ENCODE measurements at places on chromosomes 16 and 17.

GRCh38 chr17:29155966-29156338, 24.2 kb downstream of the MYO18A start:
- peaks cover 59% of the 10 kb centered on the region for H3K4me1 ChIP-seq
- peak overlapping the region; percentile 91 for H3K27ac ChIP-seq
- H3K4me3 ChIP-seq: no peak overlapping the region

GRCh38 chr16:22053921-22054341, 38.4 kb upstream of the VWA3A start:
- DNase-seq: no peak
- H3K27me3 ChIP-seq: no peaks in the 10 kb centered on the region
- peaks cover 28% of the 10 kb centered on the region for H3K36me3 ChIP-seq
- H3K4me3 ChIP-seq: no peak overlapping the region

GRCh38 chr17:4949321-4950074, 1.2 kb upstream of the PFN1 start:
- DNase-seq: peak; percentile 92
- peak overlapping the region; percentile 88 for H3K4me3 ChIP-seq
- peaks cover 25% of the 10 kb centered on the region for H3K4me1 ChIP-seq
- peak overlapping the region; percentile 99 for H3K27ac ChIP-seq
- H3K27me3 ChIP-seq: no peaks in the 10 kb centered on the region
- H3K36me3 ChIP-seq: peaks cover 34% of the 10 kb centered on the region

DNA sequence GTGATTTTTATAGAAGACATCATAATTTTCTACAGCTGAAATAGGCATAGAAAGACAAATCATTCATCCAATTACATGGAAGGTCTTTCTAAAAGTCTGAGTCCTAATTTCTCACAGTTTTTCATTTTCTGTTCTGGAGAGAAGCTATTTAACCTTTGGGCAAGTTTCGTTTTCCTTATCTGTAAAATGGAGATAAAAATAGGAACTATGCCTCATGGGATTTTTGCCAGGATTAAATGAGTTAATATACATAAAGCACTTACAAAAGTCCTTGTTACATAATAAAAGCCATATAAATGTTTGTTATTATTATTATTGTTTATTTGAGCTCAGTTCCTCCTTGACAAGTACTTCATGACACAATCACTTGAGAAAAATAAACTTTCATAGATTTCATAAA, 121.4 kb downstream of the SKAP1 start:
- H3K4me1 ChIP-seq: no peaks in the 10 kb centered on the region
- peaks cover 37% of the 10 kb centered on the region for H3K27me3 ChIP-seq
- no peak overlapping the region for H3K4me3 ChIP-seq
- H3K27ac ChIP-seq: no peak overlapping the region
- no peaks in the 10 kb centered on the region for H3K36me3 ChIP-seq

DNA sequence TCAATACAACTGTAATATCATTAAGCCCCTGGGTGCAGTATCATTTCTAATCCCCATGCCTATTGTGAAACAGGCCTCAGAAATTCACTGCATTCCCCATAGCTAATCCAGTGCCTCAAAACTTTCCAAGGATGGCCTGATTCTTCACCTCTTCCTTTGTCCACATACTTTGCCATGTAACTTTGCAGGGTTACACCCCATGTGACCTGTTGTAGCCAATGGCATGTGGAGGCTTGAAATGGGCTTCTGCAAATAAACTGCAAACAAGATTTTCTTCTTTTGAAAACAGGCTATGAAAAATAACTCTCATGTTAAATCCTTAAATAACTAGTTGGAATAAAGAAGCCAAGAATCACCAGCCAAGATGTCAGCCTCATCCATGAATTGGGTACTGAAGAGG, 35.9 kb downstream of the ABCA10 start:
- H3K4me1 ChIP-seq: no peaks in the 10 kb centered on the region
- no peaks in the 10 kb centered on the region for H3K27me3 ChIP-seq

GRCh38 chr17:57152967-57153528, 68.0 kb downstream of the AKAP1 start:
- no peaks in the 10 kb centered on the region for H3K4me1 ChIP-seq

DNA sequence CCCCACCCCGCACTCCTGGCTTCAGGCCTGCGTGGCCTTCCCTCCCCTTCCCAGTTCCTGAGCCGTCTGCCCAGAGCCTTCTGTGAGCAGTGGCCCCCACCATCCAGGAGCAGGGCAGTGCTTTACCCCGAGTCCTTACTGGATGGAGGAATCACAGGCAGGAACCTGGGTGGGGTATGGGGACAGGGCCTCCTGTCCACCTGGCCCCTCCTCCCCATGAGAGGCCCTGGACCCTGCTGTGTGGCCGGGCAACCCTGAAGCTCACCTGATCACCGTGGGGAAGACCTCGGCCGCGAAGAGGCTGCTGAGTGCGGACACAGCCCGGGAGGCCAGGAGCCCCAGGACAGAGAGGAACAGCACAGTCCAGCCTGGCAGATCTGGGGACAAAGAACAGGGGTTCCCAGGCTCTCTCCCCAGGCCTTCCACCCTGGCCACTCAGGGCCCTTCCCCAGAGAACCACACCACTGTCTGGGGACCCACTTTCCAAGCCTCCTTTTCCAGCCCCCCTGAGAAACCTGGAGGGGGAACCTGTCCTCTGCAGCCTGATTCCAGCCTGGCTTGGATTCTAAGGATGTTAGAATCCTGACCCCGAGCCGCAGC, 3.2 kb downstream of the SLC22A31 start:
- DNase-seq: peak; percentile 68
- H3K27ac ChIP-seq: no peak overlapping the region
- no peaks in the 10 kb centered on the region for H3K36me3 ChIP-seq
- H3K27me3 ChIP-seq: peaks cover 17% of the 10 kb centered on the region

DNA sequence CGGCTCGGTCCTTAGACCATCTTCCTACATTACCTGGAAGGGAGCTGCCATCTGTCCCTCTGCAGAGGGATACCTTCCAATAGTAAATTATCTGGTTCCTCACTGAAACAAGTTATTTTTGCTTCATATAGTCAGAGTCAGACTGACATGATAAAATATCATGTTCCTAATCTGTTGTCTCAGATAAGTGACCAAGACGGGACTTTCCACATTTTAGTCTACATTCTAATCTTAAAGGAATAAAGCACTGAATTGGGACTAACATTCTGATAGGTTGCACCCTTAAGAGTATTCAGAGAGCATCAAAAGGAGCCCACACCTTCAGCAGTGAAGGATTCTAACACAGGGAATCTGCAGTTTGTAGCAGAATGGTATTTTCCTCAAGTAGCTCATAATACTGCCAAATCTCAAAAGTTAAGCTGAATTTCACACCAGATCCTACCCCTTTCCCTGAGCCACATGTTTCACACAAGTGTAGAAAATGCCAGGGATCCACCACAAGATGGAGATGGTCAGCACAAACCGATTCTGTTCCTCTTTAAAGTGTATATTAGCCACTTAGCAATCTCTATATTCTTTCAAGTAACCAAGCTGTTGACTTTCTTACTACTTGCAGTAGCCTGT, 13.4 kb downstream of the GINS2 start:
- no peaks in the 10 kb centered on the region for H3K4me1 ChIP-seq
- H3K27me3 ChIP-seq: no peaks in the 10 kb centered on the region
- peaks cover 100% of the 10 kb centered on the region for H3K36me3 ChIP-seq
- no peak overlapping the region for H3K27ac ChIP-seq
- DNase-seq: no peak

Measured in RWPE2 (cell line).